ENCODE measurements at places on chromosomes 11 and 22.
A peak's percentile ranks its signal among the peaks of the same experiment; 100 is the strongest.

GRCh38 chr22:28607795-28608194 is 71.8 kb downstream of the TTC28 start:
- DNase-seq: no peak

GRCh38 chr11:127255209-127255608 is 254.6 kb upstream of the KIRREL3 start:
- no peak for DNase-seq

DNA sequence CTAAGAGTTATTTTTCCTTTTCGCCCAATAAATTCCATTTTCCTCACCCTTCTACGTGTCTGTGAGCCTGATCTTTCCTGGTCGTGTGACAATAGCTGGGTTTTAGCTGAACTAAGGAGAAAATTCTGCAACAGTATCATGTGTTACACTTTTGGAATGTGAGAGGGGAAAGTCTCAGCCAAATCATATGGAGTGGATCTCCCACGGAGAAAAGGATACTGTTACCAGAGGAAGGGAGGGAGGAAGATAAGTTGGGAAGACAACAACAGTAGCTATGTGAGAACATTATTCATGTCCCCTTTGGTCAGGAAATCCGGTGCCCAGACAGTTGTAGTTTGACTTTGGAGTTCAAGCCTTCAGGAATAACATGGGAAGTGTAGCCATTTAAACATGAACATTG is 584.0 kb upstream of the RAG2 start:
- DNase-seq: no peak

DNA sequence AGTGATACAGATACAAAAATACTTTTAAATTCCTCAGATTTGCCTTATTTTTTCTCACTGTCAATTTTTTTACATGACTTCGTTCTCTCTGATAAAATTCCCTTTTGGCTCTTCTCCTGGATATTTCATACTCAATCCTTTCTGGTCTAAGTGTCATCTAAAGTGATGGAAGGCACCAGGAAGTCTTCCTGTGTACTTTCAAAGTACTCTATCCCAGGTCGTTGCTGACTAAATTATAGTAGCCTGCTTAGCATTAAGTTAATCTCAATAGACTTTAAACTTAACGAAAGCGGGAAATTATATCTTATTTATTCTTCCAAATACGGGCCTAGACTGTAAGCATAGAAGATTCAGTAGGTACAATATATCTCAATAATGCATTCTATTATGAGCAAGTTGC is 67.8 kb downstream of the CASP12 start:
- no peak for DNase-seq

GRCh38 chr11:31646216-31646615 is 136.6 kb downstream of the ELP4 start:
- peak; percentile 19 for DNase-seq

DNA sequence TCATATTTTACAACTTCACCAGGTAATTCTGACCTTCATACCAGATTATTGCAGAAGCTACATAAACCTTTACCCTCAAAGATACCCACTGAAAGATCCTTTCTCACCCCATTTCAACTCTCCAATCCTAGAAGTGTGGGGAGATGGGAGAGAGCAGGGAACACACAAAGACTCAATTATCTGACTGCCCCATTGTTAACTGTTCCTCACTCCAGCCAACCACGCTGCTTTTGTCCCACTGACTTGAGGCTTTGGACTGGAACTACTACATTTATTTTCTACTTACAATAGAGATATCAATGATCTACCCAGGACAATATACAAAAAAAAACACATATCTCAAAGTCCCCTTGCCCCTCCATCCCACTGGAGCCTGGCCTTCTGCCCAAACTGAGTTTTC is 44.7 kb upstream of the SLN start:
- DNase-seq: no peak

DNA sequence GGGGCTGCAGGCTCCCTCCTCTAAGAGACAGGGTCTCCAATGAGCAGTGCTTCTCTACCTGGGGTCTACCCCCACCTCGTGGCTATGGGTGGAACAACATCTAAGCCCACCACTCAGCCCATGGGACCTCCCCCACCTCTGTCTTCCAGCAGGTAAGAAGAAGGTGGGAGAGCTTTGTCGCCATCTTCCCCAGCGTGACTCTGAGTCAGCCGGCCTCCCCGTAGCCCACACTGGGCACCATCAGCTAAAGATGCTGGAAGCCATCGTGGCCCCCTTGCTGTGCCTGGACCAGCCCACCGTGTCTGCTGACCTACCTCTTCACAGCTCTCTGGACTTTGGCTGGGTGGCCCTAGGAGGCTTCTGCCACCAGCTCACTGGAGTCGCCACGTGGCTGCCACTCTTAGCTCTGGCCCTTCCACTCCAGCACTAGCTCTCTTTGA is 944 bp downstream of the C11orf86 start:
- DNase-seq: no peak

DNA sequence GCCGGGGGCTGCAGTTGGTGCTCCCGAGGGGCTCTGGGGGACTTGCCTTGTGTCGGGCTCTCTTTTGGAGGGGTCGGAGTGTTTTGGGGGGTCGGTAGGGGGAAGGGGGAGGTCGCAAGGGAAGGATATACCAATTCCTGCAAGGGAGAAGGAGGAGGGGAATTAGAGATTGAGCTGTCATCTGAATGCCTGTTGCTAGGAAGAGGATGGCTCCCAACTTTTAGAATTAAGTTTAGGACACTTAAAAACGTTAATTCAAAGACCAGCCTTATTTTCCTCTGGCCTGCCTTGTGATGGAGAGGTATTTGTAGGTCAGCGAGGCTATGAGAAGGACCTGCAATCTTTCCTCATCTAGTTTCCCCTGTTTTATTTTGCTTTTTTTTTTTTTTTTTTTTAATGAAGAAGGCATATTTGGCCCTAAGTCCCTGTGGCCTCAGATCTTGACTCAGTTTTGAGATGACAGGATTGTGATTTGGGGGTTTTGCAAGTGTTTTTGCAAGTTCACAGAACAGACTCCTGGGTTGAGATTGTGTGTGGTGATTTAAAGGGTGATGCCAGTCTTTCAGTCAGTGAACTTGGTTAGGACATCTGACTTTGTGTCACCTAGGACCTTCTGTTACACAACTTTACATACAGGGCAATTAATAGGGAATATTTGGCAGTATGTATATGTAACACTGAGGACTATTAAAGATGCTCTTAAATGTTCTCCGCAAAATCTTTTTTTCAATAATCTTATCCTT is 672 bp downstream of the TMEM135 start:
- DNase-seq: no peak

DNA sequence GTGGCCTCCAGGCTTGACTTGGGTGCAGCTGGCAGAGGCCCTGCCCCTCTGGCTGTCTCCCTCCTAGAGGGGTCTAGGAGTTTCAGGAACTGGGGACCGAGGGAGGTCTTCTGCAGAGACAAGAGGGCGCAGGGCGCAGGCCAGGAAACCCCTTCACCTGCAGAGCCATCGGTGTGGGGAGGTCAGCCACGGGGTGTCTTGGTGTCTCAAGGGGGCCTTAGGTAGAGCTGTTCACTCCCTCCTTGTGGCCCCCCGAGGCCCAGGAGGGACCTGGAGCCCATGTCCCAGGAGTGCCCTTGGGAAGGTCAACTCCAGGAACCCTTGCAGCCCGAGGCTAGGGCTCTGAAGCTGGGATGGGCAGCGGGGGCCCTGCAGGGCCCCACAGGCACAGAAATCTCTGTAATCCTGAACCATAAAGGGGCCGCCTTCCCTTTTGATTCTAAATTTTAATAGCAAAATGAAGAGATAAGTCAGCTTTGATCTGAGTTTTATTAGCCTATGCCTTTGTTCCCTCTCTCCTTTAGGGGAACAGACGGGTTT is 31.4 kb upstream of the TH start:
- no peak for DNase-seq

DNA sequence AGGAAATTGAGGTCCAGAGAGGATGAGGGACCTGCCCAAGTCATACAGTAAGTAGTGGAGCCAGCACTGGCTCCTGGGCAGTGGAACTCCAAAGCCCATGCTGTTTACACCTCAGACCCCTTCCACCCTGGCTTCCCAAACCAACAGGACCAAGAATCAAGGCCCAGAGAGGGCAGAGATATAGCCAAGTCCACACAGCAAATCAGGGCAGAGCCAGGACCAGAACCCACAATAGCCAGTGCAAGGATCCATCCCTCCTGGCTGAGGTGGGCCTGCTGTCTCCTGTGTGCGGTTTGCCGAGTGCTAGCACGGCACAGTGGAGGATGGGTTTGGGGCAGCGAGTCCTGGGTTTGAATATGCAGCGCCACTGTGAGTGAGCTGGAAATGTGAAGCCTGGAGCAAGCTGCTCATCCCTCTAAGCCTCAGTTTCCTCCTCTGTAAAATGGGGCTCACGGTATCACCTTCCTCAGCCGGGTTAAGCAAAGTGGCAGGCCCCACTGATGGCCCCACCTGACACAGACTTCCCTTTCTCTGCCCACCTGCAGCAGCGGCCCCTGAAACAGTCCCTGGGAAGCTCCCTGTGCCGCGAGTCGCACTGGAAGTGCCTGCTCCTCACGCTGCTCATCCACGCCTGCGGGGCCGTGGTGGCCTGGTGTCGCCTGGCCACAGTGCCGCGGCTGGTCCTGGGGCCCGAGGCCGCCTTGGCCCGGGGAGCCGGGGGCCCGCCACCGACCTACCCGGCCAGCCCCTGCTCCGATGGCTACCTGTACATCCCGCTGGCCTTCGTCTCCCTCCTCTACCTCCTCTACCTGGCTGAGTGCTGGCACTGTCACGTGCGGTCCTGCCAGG is 2.3 kb downstream of the TMEM151A start:
- no peak for DNase-seq

DNA sequence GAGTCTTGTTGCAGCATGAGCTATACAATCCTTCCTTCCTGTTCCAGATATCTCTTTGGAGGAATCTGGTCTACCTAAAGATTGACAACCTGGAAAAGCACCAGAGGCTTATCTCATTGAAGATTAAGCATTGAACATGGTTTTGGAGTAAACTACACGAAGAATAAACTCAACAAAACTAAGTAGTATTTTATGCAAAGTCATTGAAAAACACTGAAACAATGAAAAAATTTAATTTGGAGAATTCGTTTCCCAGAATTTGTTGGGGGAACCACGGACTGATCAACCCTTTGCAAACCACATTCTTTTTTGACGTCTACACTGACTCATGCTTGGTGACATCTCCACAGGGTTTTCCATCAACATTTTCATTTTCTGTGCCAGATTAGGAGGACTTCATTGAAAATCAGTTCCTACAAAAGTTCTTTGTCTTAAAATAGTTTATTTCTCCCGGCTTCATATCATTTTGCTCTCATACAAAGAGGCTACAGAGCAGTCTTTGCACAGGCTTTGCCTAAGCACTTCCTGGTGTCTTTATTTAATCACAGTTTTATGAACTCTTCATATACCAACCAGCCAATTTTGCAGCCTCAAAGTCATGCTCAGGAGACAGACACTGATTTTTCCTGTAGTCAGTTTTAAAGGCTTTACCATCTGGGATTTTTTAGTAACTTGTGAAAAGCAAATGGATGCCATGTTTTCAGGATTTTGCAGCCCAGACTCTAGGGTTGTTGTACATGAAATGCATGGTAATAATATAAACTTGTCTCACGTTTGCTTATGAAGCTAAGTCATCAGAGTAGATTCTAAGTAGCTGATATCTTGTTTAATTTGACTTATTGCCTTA is 186.3 kb downstream of the C11orf91 start:
- no peak for DNase-seq

GRCh38 chr11:69950621-69951020 is 127.5 kb upstream of the ANO1 start:
- no peak for DNase-seq

- peak; percentile 98 for DNase-seq
Observed at GRCh38 chr22:46013460-46014416, 36.8 kb upstream of the WNT7B start.

DNA sequence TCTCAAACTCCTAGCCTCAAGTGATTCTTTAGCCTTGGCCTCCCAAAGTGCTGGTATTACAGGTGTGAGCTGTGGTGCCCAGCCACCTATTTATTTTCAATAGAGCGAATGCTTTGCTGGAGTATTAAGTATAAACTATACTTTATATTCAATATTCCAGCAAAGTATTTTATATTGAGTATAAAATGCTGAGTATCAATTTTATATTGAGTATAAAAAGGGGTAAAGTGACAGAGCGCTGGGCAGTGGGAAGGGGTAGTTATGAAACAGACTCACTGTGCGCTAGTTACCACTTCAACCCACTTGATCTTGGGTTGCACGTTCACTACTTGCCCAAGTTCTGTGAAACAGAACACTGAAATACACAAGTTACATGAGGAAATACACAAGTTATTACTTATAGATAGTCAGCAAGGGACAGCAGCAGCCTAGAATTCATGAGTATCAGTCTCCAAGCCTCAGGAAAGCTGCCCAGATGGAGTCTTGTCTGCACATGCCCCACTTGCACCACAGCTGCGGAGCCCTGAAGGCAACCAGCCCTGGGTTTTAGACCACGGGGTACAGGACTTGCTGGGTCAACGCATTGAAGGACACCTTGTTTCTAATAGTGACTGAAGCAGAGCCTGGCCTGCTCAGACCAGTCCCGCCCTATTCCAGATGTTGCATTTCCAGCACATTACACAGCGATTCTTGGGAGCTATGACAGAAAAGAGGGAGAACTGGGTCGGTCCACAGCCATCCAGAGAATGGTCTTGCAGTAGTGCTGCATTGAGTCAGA is 51.6 kb upstream of the SYT13 start:
- no peak for DNase-seq

- no peak for DNase-seq
Observed at GRCh38 chr11:8276528-8276927, 12.8 kb upstream of the LMO1 start.

GRCh38 chr11:28820296-28820989 is 712.3 kb downstream of the METTL15 start:
- peak; percentile 10 for DNase-seq

DNA sequence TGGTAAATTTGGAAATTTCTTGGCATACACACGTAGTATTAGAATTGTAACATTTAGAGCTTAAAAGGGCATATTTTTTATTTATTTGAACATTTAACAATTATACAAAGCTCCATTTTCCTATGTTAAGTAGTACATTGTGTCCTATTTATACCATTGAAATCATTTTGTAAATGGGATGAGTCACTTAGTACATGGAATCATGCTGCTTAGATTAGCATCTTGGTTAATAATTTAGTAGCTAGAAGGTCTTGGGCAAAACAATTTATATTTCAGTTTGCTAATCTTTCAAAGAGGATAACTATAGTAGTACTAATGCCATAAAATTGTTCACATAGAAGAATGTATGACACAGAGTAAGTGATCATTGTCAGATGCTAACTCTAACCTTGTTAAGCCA is 450.1 kb upstream of the LUZP2 start:
- DNase-seq: no peak

GRCh38 chr11:130449996-130450769 is 1.7 kb downstream of the ADAMTS15 start:
- DNase-seq: peak; percentile 78

GRCh38 chr11:36030731-36031281 is 86.9 kb downstream of the LDLRAD3 start:
- peak; percentile 64 for DNase-seq

- no peak for DNase-seq
Observed at GRCh38 chr11:84930863-84931262, 696.3 kb downstream of the DLG2 start.

GRCh38 chr11:132289590-132290256 is 919.3 kb downstream of the NTM start:
- DNase-seq: no peak

GRCh38 chr22:40199223-40199622 is 21.5 kb downstream of the TNRC6B start:
- DNase-seq: no peak
